ENCODE measurements at places on chromosomes 5 and 9.

DNA sequence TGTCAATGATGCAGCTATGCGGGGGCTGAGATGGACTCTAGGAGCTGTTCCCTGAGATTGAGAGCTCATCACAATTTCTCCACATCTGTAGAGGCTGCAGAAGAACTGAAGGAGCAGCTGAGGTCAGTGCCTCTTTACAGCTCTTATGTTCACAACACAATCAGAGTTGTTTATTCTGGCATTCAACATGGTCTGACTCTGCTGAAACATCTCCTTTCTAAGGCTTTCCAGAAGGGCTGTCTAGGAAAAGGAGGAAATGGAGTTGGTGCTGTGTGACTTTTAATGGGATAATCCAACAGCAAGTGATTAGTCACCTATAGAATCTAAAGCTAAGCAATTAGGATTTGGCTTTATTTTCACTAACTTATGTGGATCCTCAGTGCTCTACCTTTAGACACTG, 6.0 kb downstream of the POU5F2 start:
- DNase-seq: no peak

DNA sequence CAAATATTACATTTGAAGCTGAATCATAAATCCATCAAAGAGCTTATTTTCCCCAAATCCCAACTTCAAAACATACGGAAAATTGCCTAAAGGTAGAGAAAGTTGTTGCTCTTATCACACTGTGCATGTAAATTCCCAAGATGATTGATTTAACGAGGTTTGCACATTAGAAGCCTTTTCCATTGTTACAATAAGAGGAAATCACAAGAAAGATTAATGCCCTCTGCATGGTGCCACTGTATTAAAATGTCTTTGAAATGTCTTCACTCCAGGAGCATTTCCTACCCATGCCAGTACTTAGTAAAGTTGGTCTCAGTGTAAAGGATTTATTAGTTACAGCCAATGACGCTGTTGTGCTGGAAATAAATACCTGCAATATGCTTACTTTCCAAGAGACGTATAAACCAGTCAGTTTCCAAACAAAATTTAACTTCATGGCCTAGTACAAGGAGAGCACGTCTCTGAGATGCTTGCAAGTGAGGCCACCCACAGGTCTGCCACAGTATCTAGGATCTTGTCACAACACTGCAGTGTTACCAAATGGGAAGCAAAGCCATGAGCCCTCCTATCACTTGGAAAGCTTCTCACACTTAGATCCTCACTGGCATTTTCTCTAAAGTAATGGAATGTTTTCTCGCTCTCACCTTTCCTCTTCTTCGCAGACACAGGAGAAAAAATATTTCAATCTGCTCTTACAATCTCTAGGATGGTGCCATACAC, 112.4 kb downstream of the CETN3 start:
- DNase-seq: no peak

DNA sequence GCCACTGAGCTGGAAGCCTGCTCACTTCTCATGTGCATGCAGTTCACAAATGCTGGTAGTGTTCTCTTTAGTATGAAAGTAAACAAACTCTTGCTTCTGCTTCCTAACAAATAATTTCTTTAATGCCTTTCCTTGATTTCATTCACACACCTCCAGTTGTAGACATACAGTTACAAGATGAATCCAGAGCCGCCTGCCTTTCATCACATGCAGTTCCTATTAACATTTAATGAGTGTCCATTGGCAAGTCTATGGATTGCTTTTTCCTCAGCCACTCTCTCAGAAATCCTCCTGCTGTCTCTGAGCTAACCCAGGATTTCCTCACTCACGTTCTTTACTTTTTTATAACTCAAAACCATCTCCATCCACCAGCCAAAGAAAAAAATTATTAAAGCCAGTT, 408.6 kb downstream of the BNC2 start:
- DNase-seq: no peak

DNA sequence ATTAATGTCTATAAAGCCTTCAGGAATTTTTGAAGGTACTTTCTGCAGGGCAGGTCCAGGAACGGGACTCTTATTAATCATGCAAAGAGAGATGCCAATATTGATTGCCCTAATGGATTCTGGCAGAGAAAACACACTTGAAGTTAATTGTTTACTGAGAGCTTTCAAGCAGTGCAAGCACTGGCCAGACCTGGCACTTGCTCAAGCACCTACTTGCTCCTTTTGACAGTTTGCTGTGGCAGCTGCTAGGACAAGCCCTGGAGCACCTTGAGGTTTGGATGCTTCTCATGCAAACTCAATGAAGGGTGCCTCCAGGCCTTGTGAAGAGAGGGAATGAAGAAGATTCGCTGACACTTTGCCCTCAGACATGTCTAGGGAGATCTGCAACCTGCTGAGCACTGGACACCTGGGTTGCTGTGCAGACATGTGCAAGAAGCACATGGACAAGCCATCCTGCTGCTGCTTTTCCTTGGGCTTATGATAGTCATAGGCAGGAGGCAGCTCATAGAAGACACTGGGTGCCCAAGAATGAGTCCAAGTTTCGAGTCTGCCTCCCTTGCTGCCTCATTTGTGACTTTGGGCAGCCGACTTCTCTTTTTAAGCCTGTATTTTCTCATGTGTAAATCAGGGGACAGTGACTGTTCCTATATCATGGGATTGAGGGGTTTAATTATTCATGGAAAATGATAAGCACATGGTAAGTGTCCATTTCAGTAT, 88.8 kb upstream of the EQTN start:
- no peak for DNase-seq

DNA sequence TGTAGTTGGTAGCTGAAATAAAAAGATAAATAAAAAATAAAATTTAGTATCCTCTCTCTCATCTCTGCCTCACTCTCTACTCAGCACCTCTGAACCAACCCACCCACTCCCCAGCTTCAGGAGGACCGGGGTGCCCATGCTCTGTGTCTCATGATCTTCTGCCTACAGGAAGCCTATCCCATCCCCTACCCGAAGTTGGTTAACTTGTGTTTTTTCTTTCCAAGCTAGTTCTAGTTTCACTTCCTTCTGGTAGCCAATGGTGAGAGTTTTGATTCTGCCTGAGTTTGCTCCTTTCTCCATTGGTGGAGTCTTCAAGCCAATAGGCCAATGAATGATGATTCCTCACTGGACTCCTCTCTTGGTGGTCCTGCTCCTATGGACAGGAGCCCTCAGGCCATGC, 32.1 kb downstream of the SNX24 start:
- DNase-seq: no peak

DNA sequence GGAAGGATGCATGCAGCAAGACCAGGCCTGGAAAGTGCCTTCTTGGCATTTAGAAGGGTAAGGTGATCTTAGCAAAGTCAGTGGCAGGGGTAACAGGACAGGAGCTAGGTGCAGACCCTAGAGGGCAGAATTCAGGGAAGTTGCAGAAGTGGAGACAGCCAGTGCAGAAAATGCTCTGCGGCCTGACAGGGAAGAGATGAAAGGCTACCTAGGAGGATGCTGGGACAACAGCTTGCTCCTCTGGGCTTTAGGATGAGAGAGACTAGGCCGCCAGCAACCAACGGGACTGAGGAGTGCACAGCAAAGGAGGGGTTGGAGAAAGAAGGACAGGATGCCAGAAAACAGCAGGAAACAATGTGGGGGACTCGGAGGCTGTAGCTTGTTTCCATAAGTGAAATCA, 219.9 kb downstream of the FSTL4 start:
- no peak for DNase-seq

GRCh38 chr5:50715001-50715400, 48.6 kb downstream of the PARP8 start:
- no peak for DNase-seq

DNA sequence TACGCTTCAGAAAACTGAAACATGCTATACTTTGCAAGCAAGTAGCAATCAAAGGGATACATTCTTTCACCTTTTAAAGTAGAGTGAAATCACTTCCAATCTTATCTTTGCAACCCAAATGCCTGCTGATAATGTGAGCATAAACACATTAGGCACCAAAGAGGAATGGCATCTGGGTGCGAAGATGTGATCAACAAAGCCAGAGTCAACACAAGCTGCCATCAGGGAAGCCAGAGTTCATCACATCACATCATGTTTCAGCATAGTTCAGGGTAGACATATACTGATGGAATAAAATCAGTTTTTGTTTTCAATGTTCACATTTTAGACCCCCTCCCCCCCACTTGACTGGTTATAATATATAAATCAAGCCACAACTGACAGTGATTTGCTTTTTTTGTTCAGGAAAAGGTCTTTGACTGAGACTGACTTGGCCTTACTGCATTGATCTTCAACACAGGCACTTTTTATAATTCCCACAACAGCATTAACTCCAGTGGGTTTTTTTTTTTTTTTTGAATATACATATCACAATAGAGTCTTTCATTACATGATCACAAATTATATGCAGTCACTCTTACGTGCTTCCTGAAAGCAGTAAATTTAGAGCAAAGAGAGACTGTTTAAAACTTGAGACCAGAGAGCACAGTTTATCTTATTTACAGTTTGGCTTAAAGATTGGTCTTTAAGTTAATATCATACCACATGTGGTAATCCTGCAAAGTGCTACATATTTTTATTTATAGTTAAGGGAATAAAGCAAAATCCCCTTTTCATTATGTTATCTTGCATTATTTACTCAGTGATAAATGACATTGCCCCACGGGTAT, 20.3 kb downstream of the AOPEP start:
- no peak for DNase-seq

All from activated naive CD4-positive, alpha-beta T cell treated with Interleukin-2 at 50 U/mL for 16 hours (primary cell).